Tibial nerve (tissue), 4 donors: ENCODE measurements at places on chromosomes 4 and X.
A peak's percentile ranks its signal among the peaks of the same experiment; 100 is the strongest.

- DNase-seq = no peak
Observed at GRCh38 chrX:149759824-149760223, 14.0 kb upstream of the HSFX1 start.

GRCh38 chr4:84498935-84499623 is at the start of gene NKX6-1:
Gene NKX6-1 (minus strand): TSS chr4:84499292. CDS start chr4:84498228, 1,064 bp downstream.
- peak; percentile 29 for DNase-seq

GRCh38 chr4:41638866-41639265 is 100.9 kb downstream of the LIMCH1 start:
- no peak for DNase-seq

- DNase-seq = no peak
Observed at GRCh38 chr4:82388405-82388804, 14.6 kb upstream of the HNRNPD start.

DNA sequence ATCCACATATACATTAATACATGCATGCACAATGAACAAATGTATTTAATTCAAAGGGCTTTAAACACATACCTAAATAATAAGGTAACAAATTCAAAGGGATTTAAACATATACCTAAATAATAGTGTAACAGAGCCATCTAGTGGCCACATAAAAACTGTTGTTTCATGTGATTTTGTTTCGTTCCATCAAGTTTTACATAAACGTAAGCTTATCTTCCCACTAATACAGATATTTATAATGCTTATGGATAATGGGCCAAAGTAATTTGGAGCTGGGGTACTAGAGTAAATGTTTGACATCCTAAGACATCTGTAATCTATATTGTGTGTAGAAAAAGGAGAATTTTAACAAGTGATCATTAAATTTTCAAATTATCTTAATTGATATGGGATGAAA is 82.3 kb downstream of the PRSS12 start:
- no peak for DNase-seq

GRCh38 chrX:120290107-120290506 is 21.2 kb downstream of the TMEM255A start:
- DNase-seq = no peak

- no peak for DNase-seq
Observed at GRCh38 chr4:151460434-151460833, 51.5 kb downstream of the FHIP1A start.

- DNase-seq = no peak
Observed at GRCh38 chr4:92050875-92051274, 252.9 kb upstream of the GRID2 start.

- DNase-seq = no peak
Observed at GRCh38 chr4:83894831-83895230, 358.9 kb downstream of the GPAT3 start.

GRCh38 chr4:114509340-114509739 is 89.3 kb upstream of the UGT8 start:
- DNase-seq = no peak

- no peak for DNase-seq
Observed at GRCh38 chrX:118528071-118528737, 32.6 kb downstream of the DOCK11 start.

DNA sequence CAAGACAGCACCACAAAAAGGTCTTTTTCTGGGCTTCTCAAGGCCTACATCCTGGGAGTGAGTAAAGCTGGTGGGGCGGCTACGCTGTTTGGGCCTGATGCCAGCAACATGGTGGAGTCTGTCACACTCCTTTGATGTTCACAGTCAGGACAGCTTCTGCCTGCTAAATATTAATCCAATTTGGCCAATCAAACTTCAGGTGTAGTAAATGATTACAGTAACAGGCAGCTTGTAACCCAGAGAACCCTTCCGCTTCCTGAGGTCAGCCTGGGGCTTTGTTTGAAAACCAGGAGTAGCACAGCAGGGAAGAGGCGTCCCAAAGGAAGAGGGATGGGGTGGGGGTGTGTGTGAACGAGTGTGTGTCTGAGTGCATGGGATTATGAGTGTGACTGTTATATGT is 220.4 kb downstream of the MAML3 start:
- DNase-seq = no peak

DNA sequence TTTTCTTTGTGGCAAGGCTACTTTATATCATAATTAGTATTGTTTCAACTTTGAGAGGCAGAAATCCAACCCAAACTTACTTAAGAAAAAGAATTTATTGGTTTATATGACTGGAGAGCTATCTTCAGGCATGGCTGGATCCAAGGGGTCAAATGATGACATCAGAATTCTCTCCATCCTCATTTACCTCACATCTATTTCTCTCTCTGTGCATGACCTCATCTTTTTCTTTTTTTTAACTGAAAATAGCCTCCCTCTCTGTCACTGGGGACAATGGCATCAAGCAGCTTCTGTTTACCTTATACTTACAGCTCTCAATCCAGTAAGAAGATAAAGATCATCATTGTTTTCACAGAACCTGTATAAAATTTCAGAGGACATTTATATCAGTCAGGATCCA is 12.0 kb upstream of the EXOC1L start:
- no peak for DNase-seq

DNA sequence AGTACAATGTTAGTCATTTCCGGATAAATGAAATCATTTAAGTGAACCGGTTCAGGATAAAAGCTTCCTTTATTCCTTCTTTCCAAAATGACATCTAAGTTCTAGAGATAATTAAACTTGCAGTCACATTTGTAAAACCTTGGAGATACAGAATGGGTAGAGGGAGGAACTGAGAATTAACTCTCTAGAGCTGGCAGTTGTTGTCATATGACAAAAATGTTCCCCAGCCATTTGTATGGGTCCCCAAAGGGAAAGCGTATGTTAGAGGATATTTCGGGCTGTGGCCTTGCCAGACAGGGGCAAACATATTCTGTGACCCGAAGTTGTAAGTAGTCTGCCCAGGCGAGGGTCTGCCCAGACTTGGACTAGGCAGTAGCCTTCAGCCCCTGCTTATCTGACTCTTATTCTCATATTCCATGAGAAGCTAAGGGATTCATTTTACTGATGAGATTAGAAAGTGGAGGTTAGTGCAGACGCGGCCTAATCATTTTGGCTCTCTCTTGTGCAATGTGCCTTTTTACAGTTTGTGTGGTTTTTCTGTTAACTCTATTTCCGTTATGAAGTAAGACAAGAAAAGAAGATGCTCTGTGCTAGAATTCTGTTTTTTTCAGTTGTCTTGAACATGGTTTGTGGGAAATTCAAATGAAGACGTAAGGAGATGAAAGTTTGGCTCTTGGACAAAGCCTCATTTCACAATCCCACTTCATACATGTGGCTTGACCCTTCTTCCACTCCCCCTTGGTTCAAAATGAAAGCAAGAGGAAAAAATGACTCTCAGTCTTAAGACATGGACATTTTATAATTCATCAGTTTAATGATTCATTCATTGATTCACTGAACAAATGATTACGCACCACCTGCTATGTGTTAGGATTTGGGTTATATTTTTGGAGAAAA is 2394.2 kb upstream of the AGA start:
- no peak for DNase-seq

DNA sequence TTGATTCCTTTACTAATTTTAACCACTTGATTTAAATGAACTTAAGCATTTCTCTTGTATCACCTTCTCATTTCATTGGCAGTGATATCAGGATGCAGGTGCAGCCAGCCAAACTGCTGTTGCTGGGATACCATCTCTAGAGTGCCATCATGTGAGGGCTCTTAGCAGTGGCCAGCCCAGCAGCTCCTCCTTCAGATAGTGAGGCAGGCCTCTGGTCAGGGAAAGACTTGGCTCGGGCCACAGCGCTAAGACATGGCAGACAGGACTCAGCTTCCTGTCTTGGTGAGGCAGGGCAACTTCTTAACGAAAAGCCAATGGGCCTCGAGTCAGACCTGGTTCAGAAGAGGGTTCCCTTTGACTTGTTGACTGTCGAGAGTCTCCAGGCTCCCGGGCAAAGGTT is 50.0 kb downstream of the NOP14 start:
- DNase-seq = no peak

GRCh38 chr4:115249808-115250207 is 136.4 kb upstream of the NDST4 start:
- no peak for DNase-seq

- no peak for DNase-seq
Observed at GRCh38 chr4:101010987-101011386, 336.3 kb downstream of the PPP3CA start.

GRCh38 chr4:125346616-125347015 is 31.9 kb downstream of the FAT4 start:
- DNase-seq = no peak

GRCh38 chr4:159141193-159141592 is 38.3 kb downstream of the RAPGEF2 start:
- DNase-seq = no peak

GRCh38 chr4:146916479-146917076 is 29.1 kb downstream of the TTC29 start:
- DNase-seq = no peak

DNA sequence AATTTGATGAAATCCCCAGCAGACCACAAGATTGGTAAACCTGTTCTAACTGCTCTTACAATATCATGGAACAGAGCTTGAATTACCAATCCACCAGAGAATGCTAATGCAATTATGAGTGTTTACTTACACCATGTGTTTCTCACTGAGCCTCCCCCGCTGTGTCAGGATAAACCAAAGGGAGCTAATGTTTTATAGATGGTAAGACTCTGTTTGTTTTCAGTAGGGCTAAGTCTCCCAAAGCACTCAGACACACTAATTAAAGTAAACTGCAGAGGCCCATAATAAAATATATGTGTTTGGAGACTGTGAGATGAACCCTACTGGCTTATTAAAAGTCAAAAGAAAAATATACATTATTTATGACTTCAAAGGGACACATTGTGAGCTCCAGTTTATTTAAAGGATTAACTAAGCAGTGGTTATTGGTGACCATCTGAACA is 261.7 kb upstream of the FAM241A start:
- DNase-seq = no peak

DNA sequence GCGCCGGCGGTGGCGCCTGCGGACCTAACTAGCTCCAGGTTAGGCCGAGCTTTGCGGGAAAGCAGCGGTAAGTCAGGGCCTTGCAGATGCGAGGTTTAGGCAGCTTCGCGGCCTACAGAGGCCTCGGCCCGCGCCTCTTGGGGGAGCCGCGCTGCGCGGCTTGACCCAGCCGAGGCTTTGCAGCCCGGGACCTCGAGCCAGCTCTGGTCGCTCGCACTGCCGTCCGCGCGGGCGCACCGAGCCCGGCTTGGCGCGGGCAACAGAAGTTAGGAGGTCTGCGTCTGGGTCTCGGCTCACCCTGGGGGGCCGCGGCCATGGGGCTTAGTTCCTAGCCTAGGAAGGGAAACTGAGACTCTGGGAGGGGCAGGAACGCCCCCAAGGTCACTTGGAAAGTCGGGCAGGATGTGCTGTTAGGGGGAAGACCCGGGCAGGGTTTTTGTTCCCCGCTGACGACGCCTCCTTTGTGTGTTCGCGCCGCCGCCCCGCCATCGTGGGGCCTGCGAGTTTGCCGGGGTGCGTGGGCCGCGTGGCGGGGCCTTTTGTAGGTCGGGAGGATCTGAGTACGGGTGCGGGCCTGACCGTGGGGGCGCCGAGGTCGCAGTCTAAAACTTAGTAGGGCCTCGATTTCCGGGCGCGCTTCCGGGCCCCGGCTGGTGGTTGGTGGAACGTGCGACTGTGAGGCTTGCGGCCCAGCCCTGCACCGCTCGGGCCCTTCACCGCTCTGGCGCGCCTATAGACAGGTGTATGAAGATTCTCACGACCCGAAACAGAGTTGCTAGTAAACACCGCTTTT is 482 bp downstream of the RNF4 start:
- DNase-seq = peak; percentile 16

- DNase-seq = no peak
Observed at GRCh38 chrX:101452056-101452455, 33.2 kb upstream of the ARMCX4 start.

GRCh38 chrX:139086246-139086645 is 374.7 kb upstream of the FGF13 start:
- no peak for DNase-seq

DNA sequence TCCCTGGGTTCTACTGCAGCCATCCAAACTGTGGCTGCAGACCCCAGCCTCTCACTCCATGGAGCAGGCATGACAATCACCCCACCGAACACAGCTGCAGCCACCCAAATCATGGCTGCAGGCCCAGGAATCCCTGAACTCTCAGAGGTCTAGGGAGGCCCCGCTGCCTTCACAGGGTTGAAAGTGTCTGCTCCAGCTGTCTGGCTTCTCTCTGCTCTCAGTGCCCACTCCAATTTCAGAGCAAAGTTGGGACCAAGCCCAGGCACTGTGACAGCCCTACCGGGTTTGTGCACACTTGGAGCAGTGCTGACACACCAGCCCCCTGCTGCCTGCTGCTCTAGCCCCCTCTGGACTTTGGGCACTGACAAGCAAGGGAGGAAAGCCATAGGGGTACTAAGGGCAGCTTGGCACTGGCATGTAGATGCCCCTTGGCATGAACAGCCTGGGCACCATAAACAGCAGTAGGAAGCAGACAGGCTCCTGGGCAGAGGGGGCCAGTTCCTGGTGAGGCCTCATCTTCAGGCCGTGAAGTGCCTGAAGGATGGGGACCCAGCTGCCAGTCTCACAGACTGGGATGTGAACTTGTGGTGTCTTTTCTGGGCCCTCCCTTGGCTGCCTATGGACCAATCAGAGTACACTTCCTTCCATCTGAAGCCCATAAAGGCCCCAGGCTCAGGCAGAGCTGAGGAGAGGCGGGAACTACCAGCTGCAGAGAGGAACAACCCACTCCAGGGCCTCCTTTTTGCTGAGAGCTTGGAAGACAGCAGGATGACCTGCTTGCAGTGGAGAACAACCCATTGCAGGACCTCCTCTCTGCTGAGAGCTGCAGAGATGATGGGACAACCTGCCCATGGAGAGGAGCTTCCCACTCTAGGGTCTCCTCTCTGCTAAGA is 68.8 kb downstream of the TECRL start:
- DNase-seq = no peak
